ENCODE measurements at places on chromosomes 13 and 19.

DNA sequence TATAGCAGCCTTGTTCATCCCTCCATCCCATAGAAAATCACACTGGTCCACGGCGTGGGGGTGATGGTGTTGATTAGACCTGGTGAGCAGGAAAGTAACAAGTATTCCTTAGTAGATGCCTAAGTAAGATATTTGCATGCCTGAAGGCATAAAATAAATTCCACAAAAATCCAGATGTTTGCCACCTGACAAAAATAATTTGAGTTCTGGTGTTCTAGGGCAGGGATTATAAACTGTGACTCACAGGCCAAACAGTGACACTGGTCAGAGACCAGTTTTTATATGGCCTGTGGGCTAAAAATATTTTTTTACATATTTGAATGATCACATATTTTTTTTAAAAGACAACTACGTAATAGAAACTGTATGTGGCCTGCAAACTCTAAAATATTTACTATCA lies 310.7 kb downstream of the RFC3 start:
- no peak for DNase-seq

DNA sequence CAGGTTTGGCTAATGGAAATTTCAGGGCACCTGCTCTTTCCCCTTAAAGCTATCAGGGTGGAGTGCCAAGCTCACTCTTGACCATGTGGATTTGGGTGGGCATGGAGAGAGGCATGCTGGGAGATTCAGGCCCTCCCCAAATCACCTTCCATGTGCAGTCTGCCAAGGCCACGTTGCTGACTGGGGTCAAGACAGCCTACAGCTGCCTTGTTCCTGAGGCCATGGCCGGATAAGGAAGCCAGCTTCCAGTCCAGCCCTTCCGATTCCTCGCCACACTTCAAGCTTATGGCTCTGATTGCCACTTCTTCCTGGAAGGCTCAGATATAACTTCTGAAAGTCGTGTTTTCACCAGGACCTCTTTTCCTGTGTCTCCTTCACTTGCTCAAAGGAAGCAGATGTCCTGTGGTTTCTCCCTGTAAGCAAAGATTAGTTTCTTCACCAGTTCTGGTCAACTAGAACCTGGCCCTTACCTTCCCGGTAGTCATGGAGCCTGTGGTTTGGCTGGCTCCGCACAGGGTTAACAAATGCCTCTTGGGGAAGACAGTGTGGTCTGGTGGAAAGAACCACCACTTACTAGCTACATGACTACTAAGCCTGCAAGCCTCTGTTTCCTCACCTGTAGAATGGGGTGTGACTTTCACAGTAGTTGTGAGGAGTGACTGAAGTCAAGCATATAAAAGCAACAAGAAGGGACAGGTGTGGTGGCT lies 16.1 kb upstream of the TPT1 start:
- DNase-seq: no peak

DNA sequence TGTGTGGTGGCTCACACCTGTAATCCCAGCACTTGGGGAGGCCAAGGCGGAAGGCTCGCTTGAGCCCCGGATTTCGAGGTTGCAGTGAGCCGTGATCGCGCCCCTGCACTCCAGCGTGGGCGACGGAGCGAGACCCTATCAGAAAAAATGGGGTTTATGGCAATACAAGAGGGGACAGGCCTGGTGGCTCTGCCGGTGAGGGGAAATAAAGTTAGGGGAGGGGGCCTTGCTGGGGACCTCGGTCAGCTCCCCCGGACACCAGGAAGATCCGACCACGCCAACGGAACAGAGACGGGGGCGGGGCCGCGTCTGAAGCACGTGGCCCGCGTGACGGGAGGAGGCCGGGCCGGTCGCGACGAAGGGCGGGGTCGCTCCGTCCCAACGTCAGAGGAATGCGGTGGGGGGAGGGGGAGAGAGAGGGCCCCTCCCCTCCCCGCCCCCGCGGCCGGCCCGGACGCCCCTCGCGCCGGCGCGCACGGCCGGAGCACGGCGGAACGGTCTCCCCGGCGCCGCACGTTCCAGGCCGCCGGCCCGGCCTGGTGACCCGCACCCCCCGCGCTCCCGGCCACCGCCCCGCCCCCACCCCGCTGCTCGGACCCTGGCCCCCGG lies 1.9 kb upstream of the HNRNPL start:
- DNase-seq: peak; percentile 86

DNA sequence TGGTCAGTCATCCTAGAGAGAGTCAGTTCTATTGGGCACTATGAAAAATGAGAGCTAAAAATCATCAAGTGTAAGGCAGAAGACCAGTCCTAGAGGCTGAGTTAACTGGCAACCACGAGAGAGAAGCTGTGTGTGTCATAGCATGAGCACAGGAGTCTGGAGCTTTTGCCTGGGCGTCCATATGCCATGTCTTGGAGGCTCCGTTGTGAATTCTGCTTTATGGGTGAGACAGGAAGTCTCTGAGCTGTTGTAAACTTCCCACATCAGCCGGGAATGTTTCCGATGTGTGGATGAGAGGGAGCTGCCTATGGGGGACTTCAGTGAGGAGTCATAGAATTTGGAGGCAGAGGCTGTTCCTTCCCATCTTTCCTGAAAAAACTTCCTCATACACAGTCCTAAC lies 120.0 kb downstream of the ITGBL1 start:
- no peak for DNase-seq

DNA sequence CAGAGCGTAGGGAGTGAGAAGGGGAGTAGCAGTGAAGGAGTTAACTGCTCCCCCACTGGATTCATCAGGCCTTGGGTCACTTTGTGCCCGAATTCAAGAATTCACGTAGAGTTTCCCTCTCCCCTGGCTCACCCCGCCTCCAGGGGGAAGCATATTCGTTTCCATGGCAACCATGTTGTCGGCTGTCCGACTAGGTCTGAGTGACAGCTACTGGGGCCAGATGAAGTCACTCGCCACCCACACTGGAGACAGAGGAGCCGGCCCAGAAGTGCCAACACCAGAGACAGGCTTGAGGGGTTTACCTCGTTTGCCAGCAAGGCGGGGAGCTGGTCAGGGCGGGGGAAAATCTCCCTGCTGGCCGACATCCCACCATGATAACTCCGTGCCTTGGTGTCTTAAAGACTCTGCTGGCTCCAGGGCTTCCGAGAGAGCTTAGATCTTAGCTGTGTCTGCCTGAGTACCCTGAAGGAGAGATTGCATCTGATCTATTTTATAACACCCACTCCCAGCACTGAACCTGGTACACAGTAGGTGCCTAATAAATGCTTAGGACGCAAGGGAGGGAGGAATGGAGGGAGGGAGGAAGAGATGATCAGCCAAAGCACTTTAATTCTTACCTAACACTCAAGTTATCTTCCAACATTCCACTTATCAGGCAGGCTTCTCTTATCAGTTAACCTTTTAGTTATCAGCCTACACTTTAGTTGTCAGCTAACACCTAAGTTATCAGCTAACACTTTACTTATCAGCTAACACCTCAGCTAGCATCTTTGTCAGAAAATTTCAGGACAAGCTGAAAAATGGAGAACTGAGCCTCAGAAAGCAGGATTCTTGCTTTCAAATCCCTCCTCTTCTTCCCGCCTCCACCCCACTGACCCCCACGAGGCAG lies 57.2 kb upstream of the ZNRF4 start:
- no peak for DNase-seq

- DNase-seq: no peak
Observed at GRCh38 chr13:108708921-108709320, 79.5 kb downstream of the MYO16 start.

- no peak for DNase-seq
Observed at GRCh38 chr19:45881082-45881908, 4.6 kb downstream of the IRF2BP1 start.

- no peak for DNase-seq
Observed at GRCh38 chr19:55697698-55698097, 22.7 kb downstream of the EPN1 start.

GRCh38 chr19:22619371-22619770 lies 14.8 kb upstream of the ZNF492 start:
- no peak for DNase-seq

- DNase-seq: no peak
Observed at GRCh38 chr13:32629313-32629712, 43.1 kb downstream of the PDS5B start.

DNA sequence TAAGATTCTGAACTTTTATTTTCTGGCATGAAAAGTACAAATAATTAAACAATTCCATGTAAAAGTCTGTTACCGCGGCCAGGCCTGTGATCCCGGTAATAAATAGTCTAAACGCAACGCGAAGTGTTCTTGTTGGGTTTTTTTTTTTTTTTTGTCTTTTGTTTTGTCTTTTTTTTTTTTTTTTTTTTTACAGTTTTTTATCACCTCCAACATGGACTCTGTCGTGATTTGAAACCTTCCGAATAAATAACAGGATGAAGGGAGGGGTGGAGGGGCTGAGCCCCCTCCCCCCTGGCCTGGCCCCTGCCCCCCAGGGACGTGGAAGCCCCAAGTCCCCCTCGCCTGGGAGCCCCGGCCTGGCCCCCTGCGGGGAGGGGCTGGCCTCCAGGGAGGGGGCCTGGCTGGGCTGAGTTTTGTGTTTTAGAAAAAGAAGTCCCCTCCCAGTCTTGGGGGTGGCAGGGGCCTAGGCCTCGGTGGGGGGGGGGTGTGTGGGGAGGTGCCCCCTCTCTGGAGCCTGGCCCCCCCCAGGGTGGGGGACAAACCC lies 16.0 kb downstream of the PRKCSH start:
- no peak for DNase-seq

DNA sequence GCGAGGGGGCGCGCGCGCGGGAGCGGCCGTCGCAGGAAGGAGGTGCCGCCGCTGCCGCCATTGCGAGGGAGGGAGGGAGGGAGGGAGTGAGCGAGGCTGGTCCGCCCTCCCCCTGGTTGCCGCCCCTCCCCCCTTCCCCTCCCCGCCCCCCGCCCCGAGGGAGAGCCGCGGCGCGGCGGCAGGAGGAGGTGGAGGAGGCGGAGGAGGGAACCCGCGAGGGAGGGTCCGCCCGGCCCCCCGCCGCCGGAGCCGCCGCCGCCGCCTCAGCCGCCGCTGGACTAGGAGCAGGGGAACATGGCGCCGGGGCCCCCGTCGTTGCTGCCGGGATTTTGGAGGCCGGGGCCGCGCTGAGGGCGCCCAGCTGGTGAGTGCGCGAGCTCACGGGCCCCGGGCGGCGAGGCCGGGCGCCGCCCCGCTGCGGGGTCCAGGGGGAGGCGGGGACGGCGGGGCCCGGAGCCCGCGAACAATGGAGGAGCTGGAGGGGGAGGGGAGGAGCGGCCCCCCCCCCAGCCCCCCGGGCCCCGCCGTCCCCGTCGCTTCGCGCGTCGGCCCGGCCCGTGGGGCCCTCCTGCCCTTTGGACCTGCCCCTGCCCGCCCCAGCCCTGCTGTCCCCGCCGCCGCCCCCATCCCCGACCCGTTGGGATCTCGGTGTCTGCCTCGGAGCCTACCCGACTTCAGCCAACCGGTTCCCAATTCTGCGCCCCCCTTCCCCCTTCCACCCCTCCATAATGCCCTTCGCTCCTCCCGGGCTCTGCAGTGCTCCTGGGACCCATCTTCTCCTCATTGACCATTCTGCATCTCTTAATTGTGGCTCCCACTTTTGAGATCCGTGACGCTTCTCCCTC lies at the start of gene ARHGAP35:
Gene ARHGAP35, plus strand, starts transcription at position 152 of the 845 bp plus-strand sequence. CDS start 57,679 bp downstream, outside the sequence.
- DNase-seq: no peak
